ENCODE measurements at places on chromosomes 2 and 18. TPM values are rescaled to one million over a fixed set of nuclear protein-coding genes. Genes with fewer than 3 reads are reported as not detected.

POTEI gene
- total RNA-seq = not detected

GRCh38 chr2:200350850-200351285 lies 44.4 kb downstream of the SPATS2L start:
- DNase-seq = peak; percentile 50
- H3K4me1 ChIP-seq = peaks cover 32% of the 10 kb centered on the region
- no peaks in the 10 kb centered on the region for H3K27me3 ChIP-seq
- H3K27ac ChIP-seq = peak overlapping the region; percentile 42

DNA sequence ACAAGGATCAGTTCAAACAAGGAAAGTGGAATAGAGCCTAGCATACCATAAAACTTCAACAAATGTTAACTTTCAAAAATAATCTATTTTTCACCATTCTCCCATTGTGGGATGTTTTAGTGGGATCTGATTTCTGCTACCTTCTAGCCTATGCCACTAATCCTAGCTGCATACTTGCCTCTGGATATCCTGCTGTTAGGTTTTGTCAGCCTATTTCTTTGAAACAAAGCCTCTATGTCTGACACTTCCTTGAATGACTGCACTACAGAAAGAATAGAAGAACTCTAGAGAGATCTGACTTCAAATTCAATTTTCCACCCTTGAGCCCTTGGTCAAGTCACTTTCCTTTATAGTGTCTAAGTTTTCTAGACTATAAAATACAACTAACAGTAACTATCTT lies 291.5 kb downstream of the PTH2R start:
- H3K27me3 ChIP-seq = no peaks in the 10 kb centered on the region
- H3K27ac ChIP-seq = no peak overlapping the region
- H3K4me3 ChIP-seq = no peak overlapping the region
- no peak for DNase-seq
- no peaks in the 10 kb centered on the region for H3K36me3 ChIP-seq

IL1R1 gene
- 87.9 TPM for total RNA-seq

GRCh38 chr2:147663962-147664361 lies 180.9 kb upstream of the ACVR2A start:
- no peaks in the 10 kb centered on the region for H3K27me3 ChIP-seq
- no peak for DNase-seq
- no peak overlapping the region for H3K4me3 ChIP-seq

DNA sequence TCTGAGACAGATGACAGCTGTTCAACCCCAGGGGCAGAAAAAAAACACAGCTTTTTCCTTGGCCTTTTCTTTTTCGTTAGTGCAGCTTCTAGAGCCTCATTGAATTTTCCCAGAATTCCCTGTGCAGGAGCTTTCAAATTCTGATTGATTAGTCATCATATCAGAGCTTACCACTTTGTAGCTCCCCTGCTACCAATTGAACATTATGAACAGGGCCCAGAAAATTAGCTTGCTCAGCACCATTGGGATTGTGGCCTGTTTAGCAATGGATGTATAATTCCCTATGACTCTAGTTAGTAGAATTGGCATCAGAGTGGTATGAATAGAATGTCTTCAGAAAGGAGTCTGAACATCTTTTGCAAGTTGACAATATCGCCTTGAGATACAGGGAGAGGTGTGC lies 631.1 kb downstream of the DCC start:
- H3K36me3 ChIP-seq = no peaks in the 10 kb centered on the region
- DNase-seq = no peak
- no peak overlapping the region for H3K4me3 ChIP-seq

- H3K27me3 ChIP-seq = no peaks in the 10 kb centered on the region
- peaks cover 47% of the 10 kb centered on the region for H3K4me1 ChIP-seq
- DNase-seq = no peak
- no peaks in the 10 kb centered on the region for H3K36me3 ChIP-seq
- no peak overlapping the region for H3K27ac ChIP-seq
Observed at GRCh38 chr18:41936471-41937134, 18.4 kb upstream of the PIK3C3 start.

DNA sequence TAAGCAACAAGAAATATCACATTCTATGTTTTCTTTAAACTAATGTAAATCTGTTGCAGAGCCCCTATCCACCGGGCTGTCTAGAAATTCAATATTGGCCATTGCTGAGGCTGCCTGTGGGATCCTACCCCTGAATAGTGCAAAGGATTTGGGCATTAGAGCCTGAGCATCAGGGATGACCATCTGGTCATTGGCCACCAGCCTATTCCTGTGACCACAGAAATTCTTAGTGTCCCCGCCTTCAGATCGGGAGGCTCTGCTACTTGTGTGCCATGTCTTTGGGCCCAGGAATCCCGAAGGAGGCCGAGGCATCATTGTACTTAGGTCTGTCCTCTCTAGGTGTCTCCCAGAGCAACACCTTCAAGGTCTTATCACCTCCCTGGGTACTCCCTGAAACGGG lies 73.8 kb downstream of the HRH4 start:
- H3K27me3 ChIP-seq = no peaks in the 10 kb centered on the region
- peaks cover 27% of the 10 kb centered on the region for H3K4me1 ChIP-seq
- H3K27ac ChIP-seq = no peak overlapping the region
- no peak for DNase-seq

DNA sequence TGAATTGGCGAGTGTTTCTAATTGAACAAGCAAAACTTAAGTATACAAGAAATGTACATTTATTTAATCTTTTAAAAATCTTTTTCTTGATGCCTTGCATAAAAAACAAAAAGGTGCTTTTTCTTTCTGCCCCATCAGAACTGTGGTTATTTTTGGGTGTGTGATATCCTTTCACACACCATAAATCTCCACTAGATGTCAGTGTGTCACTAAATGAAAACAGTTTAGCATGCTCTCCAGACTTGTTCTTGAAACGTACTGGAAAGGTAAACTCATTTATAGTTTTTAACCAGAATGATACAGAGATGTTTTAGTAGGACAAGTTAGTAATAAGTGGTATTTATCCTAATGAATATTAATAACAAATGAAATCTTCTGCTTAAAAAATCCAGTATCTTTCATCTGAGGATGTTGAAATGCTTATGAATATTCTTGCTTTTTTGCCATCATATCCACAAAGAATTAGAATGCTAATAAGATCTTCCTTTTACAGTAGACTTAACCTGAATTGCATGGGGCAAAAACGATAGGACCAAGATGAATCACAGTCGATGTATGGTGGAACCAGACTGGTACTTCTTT lies 96.8 kb downstream of the UBE2E3 start:
- peak; percentile 64 for DNase-seq
- H3K27ac ChIP-seq = no peak overlapping the region
- no peaks in the 10 kb centered on the region for H3K27me3 ChIP-seq
- H3K4me3 ChIP-seq = no peak overlapping the region
- no peaks in the 10 kb centered on the region for H3K36me3 ChIP-seq

NFATC1 gene
- total RNA-seq = 7.5 TPM

DNA sequence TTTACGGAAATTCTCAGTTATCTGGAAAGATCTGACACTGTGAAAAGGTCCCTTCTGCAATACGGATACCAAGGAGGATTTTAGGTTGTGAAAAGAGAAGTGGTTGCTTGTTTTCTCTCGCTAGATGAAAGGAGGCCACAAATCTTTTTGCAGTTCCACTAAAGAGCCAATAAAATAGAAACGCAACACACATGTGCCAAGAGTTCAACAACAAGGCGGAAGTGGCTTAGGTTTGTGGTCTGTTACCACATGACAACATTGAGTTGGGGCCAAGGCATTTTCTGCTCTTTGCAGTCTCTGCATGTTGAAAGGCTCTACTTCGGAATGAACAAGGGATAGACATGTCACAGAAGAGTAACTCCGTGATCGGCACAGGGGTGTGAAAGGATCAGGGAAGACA lies 115.7 kb upstream of the OSR1 start:
- peak overlapping the region; percentile 1 for H3K4me3 ChIP-seq
- peak; percentile 63 for DNase-seq
- H3K27me3 ChIP-seq = no peaks in the 10 kb centered on the region
- no peaks in the 10 kb centered on the region for H3K36me3 ChIP-seq
- H3K27ac ChIP-seq = no peak overlapping the region

- peaks cover 34% of the 10 kb centered on the region for H3K4me1 ChIP-seq
- peak; percentile 52 for DNase-seq
- H3K27ac ChIP-seq = no peak overlapping the region
- no peaks in the 10 kb centered on the region for H3K36me3 ChIP-seq
- no peaks in the 10 kb centered on the region for H3K27me3 ChIP-seq
Observed at GRCh38 chr2:48247206-48247605, 282.7 kb upstream of the STON1 start.

PAIP2B gene
- total RNA-seq = under 0.01 TPM

DNA sequence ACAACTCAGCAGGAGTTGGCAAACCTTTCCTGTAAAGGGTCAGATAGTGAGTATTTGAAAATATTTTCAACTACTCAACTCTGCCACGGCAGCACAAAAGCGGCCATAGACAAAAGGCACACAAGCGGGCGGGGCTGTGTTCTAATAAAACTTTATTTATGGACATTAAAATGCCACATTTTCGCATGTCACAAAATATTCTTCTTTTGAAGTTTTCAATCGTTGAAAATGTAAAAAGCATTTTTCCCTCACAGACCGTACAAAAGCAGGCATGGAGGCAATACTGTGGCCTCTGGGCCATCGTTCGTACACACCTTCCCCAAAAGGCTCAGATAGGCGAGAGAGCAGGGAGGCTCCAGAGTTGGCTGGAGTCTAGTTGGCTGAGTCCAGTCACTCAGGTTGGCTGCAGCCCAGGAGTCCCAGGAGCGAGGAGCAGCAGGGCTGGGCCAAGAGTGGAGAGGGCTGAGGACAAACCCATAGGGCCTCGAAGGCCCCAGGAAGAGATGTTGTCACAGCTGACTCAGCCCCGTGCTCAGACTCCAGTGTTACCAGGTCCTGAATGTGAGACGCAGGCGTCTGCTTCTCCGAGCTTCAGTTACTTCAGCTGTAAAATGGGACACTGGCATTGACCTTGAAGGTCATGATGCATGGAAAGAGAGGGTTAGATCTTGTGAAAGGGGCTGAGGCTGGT lies 42.5 kb downstream of the SDC1 start:
- H3K27ac ChIP-seq = no peak overlapping the region
- no peaks in the 10 kb centered on the region for H3K36me3 ChIP-seq
- no peaks in the 10 kb centered on the region for H3K27me3 ChIP-seq

CD8A gene
- total RNA-seq = not detected

DNA sequence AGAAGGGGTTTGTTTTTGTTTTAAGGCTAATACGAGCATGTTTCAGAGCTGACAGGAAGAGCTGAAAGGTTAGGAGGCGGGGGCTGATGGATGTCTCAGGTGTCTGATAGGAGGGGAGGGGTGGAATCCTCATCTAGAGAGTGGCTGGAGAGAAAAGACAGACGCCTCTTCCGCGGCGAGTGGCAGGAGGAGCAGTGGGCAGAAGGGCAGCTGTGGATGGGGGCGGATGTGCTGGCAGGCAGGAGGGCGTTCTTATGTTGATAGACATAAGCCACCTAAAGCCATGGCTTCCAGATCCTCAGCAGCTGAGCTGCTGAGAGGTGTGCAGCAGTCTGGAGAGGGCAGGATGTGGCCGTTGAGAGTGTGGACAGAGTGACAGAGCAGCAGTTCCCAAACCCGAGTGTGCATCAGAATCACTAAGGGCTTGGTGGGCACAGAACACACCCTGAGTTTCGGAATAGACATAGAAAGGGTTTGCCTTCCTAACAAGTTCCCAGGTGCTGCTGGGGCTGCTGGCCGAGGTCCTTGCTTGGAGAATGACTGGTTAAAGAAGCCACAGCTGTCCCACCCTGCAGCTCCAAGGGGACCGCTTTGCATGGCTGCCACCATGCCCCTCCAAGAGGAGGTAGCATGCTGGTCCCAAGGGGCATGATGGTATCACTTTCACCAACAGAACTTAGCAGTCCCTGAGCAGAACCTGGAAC lies 3.0 kb upstream of the ITM2C start:
- no peak for DNase-seq
- no peaks in the 10 kb centered on the region for H3K4me1 ChIP-seq
- no peak overlapping the region for H3K27ac ChIP-seq
- H3K4me3 ChIP-seq = no peak overlapping the region
- H3K36me3 ChIP-seq = no peaks in the 10 kb centered on the region

GRCh38 chr2:240302933-240303595 lies 132.4 kb upstream of the GPC1 start:
- H3K4me3 ChIP-seq = no peak overlapping the region
- no peaks in the 10 kb centered on the region for H3K4me1 ChIP-seq
- no peak overlapping the region for H3K27ac ChIP-seq

KCNF1 gene
- total RNA-seq = 0.97 TPM

All from GM23248 (cell line).